ENCODE measurements at places on chromosomes 3 and 15. TPM values are rescaled to one million over a fixed set of nuclear protein-coding genes. Genes with fewer than 3 reads are reported as not detected.

Gene DNAH1
- 2.0 TPM for total RNA-seq

Gene LARP6
- 49.0 TPM for total RNA-seq

Gene GPR15
- not detected for total RNA-seq

Gene CYP8B1
- total RNA-seq: not detected

Gene ADAMTS17
- total RNA-seq: 0.28 TPM
